Osteocyte (in vitro differentiated cells): ENCODE measurements at places on chromosomes 6 and 20. TPM values are rescaled to one million over a fixed set of nuclear protein-coding genes. Genes with fewer than 3 reads are reported as not detected.

The NKX2-4 gene
- not detected in 2 replicates for total RNA-seq

The KIAA0408 gene
- 0.27 TPM in 1 of 2 replicates, not detected in the other for total RNA-seq

The GTSF1L gene
- total RNA-seq: not detected in 2 replicates

The MICB gene
- total RNA-seq: 12.1 and 13.8 TPM in 2 replicates

The PRIM2 gene
- total RNA-seq: 10.4 and 11.9 TPM in 2 replicates

The EXOC2 gene
- total RNA-seq: 29.9 and 30.1 TPM in 2 replicates

The SFTA2 gene
- total RNA-seq: not detected in 2 replicates

The OR12D3 gene
- total RNA-seq: not detected in 2 replicates

The BFSP1 gene
- total RNA-seq: 12.6 and 13.8 TPM in 2 replicates

The TREM2 gene
- total RNA-seq: not detected in 2 replicates

The SLC35F1 gene
- not detected in 2 replicates for total RNA-seq

The EPHA7 gene
- 418 and 424 TPM in 2 replicates for total RNA-seq

The CRISP2 gene
- total RNA-seq: not detected in 2 replicates

The EMILIN3 gene
- total RNA-seq: 1.5 and 2.1 TPM in 2 replicates

The ENTPD6 gene
- total RNA-seq: 62.0 and 62.5 TPM in 2 replicates

The HIVEP1 gene
- 23.0 and 27.8 TPM in 2 replicates for total RNA-seq

The BPIFB4 gene
- total RNA-seq: not detected in 2 replicates

The LST1 gene
- total RNA-seq: not detected in 2 replicates

The TLDC2 gene
- total RNA-seq: 0.26 TPM in 1 of 2 replicates, not detected in the other

The GNL1 gene
- total RNA-seq: 81.0 and 84.4 TPM in 2 replicates

The TXNDC5 gene
- 148 and 153 TPM in 2 replicates for total RNA-seq

The ADGB gene
- total RNA-seq: not detected in 2 replicates

The ABHD16B gene
- not detected in 2 replicates for total RNA-seq

The REPS1 gene
- 32.2 and 38.0 TPM in 2 replicates for total RNA-seq

The PRPH2 gene
- total RNA-seq: not detected in 2 replicates

The SULF2 gene
- 39.1 and 40.4 TPM in 2 replicates for total RNA-seq

The SGK2 gene
- total RNA-seq: 0.52 and 2.5 TPM in 2 replicates

The CBLN4 gene
- total RNA-seq: not detected in 2 replicates

The TP53TG5 gene
- total RNA-seq: not detected in 2 replicates

The KCNK15 gene
- total RNA-seq: 17.5 and 21.5 TPM in 2 replicates

The FAM110A gene
- 2.6 and 2.7 TPM in 2 replicates for total RNA-seq

The CEP85L gene
- total RNA-seq: 10.4 and 10.6 TPM in 2 replicates

The MYT1 gene
- total RNA-seq: not detected in 2 replicates

The LY86 gene
- total RNA-seq: not detected in 2 replicates

The FRS3 gene
- total RNA-seq: 3.4 and 3.9 TPM in 2 replicates

The TNNC2 gene
- 1.2 TPM in 1 of 2 replicates, not detected in the other for total RNA-seq

The SYS1 gene
- total RNA-seq: 23.7 and 23.8 TPM in 2 replicates

The PSMA7 gene
- total RNA-seq: 209 and 217 TPM in 2 replicates

The SLC26A8 gene
- total RNA-seq: not detected in 2 replicates

The DNAAF9 gene
- total RNA-seq: 13.7 and 15.1 TPM in 2 replicates

The DOP1A gene
- total RNA-seq: 23.1 and 24.3 TPM in 2 replicates

The MOCS1 gene
- 14.9 and 15.1 TPM in 2 replicates for total RNA-seq

The CDSN gene
- not detected in 2 replicates for total RNA-seq

The GUCA1A gene
- total RNA-seq: not detected in 2 replicates

The ZNF512B gene
- 39.7 and 40.9 TPM in 2 replicates for total RNA-seq

The RFX6 gene
- total RNA-seq: not detected in 2 replicates

The CAPN11 gene
- total RNA-seq: not detected in 2 replicates

The CLVS2 gene
- not detected in 2 replicates for total RNA-seq

The SOX18 gene
- total RNA-seq: 1.2 and 2.0 TPM in 2 replicates

The ADGRF5 gene
- total RNA-seq: not detected in 2 replicates

The ZSCAN26 gene
- 17.5 and 19.8 TPM in 2 replicates for total RNA-seq

The FITM2 gene
- total RNA-seq: 8.9 and 10.0 TPM in 2 replicates

The FABP7 gene
- total RNA-seq: not detected in 2 replicates

The DCDC2 gene
- 0.94 and 1.0 TPM in 2 replicates for total RNA-seq

The SIRPA gene
- 12.4 and 13.0 TPM in 2 replicates for total RNA-seq

The BTN1A1 gene
- total RNA-seq: not detected in 2 replicates

The TRIM31 gene
- not detected in 2 replicates for total RNA-seq

The LHFPL5 gene
- not detected in 2 replicates for total RNA-seq
